Right lobe of liver (tissue), 6 donors: ENCODE measurements at places on chromosomes 7 and 10. TPM values are rescaled to one million over a fixed set of nuclear protein-coding genes. Genes with fewer than 3 reads are reported as not detected.
A peak's percentile ranks its signal among the peaks of the same experiment; 100 is the strongest.

Gene KIF20B
- 1.6 TPM for total RNA-seq

Gene FGFBP3
- 0.22 TPM for total RNA-seq

Gene DGKI
- not detected for total RNA-seq

Gene ABLIM1
- total RNA-seq, result 58.5 TPM

Gene AOAH
- total RNA-seq, result 8.6 TPM

Gene ADD3
- 11.7 TPM for total RNA-seq

Gene COG5
- 21.3 TPM for total RNA-seq

Gene BMPR1A
- total RNA-seq, result 13.8 TPM

DNA sequence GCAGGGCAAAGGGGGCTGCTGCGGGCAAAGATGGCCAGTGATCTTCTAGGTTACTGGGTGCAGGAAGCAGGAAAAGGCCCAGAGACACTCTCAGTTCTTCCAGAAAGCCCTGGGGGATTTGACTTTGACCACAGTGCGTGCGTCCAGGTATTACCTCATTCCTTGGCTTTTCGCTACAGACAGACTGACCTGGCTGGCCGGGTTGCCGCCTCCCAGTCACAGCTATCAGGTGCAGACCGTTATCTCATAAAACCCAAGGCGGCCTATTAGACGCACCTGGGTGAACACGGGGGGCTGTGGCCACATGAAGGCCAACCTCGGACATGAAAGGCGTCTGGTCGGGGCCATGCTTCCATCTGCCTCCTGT is 80.3 kb downstream of the FOXL3 start:
- peaks cover 13% of the 10 kb centered on the region for H3K4me1 ChIP-seq
- H3K27me3 ChIP-seq, result no peaks in the 10 kb centered on the region
- peak; percentile 42 for DNase-seq
- no peak overlapping the region for H3K27ac ChIP-seq

DNA sequence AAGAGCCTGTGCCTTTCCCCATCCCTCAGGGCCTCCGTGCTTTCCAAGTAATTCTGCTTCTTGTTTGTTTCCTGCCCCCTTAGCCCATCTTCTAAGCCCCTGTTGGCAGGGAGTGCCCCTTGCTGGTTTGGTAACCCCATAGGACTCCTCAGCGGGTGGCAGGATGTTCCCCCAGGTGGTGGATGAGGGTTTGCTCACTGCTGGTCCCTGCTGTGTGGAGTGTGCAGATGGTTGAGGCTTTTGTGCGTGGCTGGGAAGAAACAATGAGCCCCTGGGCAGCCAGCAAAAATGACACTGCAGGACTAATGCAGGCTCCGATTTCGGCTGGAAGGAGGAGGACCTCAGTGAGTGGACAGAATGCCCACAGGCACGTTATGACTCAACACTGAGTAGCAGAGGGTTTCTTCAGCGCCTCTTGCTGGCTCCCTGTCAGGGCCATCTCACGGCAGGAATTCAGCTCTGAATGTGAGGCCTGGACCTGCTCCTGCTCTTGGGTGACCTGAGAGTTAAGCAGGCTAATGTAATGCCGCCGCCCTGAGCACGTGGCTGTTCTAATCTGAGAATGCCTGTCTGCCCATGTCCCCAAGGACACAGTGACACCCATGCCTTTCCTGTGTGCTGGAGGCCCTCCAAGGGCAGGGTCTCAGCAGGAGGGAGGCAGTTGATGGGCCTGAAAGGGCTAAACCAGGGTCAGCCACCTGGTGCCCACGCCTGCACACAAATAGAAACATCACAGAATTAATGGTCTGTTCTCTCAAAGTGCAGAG is 16.6 kb downstream of the BAG3 start:
- no peak overlapping the region for H3K27ac ChIP-seq
- no peaks in the 10 kb centered on the region for H3K27me3 ChIP-seq
- H3K36me3 ChIP-seq, result peaks cover 23% of the 10 kb centered on the region
- no peak overlapping the region for H3K4me3 ChIP-seq
- DNase-seq, result no peak

- no peak overlapping the region for H3K27ac ChIP-seq
- no peak for DNase-seq
- H3K27me3 ChIP-seq, result no peaks in the 10 kb centered on the region
- H3K36me3 ChIP-seq, result no peaks in the 10 kb centered on the region
Measured at GRCh38 chr10:62183442-62183841, 85.2 kb downstream of the RTKN2 start.

GRCh38 chr7:150435390-150436073 is 14.9 kb upstream of the GIMAP8 start:
- no peaks in the 10 kb centered on the region for H3K36me3 ChIP-seq
- no peaks in the 10 kb centered on the region for H3K4me1 ChIP-seq
- H3K27ac ChIP-seq, result no peak overlapping the region
- H3K27me3 ChIP-seq, result no peaks in the 10 kb centered on the region

- no peaks in the 10 kb centered on the region for H3K4me1 ChIP-seq
- DNase-seq, result no peak
- H3K27ac ChIP-seq, result peak overlapping the region; percentile 31
- H3K27me3 ChIP-seq, result no peaks in the 10 kb centered on the region
- no peaks in the 10 kb centered on the region for H3K36me3 ChIP-seq
- H3K4me3 ChIP-seq, result peak overlapping the region; percentile 46
Measured at GRCh38 chr10:119541459-119542356, 811 bp downstream of the RGS10 start.

GRCh38 chr10:126570621-126571602 is 99.6 kb downstream of the C10orf90 start:
- H3K4me3 ChIP-seq, result no peak overlapping the region
- no peak for DNase-seq
- H3K36me3 ChIP-seq, result no peaks in the 10 kb centered on the region
- no peaks in the 10 kb centered on the region for H3K27me3 ChIP-seq
- no peaks in the 10 kb centered on the region for H3K4me1 ChIP-seq

DNA sequence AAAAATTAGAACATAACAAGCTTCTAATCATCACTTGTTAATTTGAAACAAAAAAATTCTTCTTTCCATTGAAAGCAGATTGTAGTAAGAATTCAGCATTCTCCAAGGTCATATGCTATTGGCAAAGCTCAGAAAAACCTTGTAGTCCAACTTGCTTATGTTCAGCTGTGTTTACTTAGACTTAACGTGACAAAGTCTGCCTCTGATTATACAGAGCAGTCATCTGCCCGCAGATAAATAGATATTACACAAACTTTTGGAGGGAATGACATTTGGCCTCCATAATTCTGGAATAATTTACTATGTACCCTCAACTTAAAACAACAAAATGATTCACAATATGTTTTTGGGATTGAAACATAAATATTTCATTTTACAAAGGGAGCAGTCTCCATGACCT is 45.8 kb downstream of the MKX start:
- H3K36me3 ChIP-seq, result no peaks in the 10 kb centered on the region
- H3K4me3 ChIP-seq, result no peak overlapping the region
- DNase-seq, result no peak
- no peak overlapping the region for H3K27ac ChIP-seq
- H3K4me1 ChIP-seq, result no peaks in the 10 kb centered on the region
- H3K27me3 ChIP-seq, result no peaks in the 10 kb centered on the region

DNA sequence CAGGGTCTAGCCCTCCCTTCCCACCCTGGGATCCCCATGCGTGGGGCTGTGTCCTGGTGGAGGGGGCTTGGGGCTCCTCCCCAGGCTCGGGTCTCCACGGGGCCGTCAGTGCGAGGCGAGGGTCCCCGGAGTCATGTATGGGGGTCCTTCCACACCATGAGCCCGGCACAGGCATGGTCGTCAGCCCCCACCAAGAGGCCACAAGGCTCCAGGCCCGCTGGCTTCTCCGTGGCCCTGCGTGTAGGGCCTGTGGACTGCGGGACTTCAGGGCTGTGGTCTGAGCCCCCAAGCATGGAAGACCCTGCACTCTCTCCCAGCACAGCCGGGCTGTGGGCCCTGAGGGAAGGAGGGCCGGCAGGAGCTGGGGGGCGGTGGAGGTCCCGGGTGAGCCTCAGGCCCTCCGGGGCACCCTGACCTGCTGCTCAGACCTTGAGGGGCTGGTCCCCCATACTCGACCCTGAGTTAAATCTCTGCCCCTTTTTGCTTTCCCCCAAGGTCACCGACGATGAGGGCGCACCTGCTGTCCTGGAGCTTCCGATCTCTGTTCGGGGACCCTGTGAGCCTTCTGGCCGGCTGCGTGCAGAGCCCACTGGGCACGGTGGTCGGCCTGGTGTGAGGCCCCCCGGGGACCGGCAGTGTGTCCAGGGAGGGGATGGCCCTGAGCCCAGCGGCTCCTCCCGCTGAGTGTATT is 19.7 kb downstream of the PWWP2B start:
- peaks cover 1% of the 10 kb centered on the region for H3K4me1 ChIP-seq
- no peaks in the 10 kb centered on the region for H3K27me3 ChIP-seq
- no peak overlapping the region for H3K27ac ChIP-seq
- no peaks in the 10 kb centered on the region for H3K36me3 ChIP-seq

GRCh38 chr7:3754493-3755341 is 453.7 kb downstream of the SDK1 start:
- no peak for DNase-seq
- H3K27ac ChIP-seq, result no peak overlapping the region
- no peak overlapping the region for H3K4me3 ChIP-seq
- H3K36me3 ChIP-seq, result no peaks in the 10 kb centered on the region

DNA sequence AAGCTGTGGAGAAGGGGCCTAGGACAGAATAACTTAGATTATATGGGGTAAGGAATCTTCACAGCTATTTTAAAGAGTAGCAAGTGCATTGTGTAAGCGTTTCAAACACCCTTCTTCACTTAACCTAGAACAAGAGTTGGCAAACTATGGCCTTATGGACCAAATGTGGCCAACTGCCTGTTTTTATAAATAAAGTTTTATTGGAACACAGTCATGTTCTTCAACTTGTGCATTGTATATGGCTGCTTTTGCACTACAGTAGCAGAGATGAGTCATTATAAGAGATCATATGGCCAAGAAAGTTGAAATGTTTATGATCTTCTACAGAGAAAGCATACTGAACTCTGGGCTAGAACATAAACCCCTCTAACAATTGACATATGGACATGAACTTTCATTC is 187.8 kb downstream of the ETV1 start:
- no peaks in the 10 kb centered on the region for H3K27me3 ChIP-seq
- no peak overlapping the region for H3K27ac ChIP-seq
- no peak for DNase-seq
- no peaks in the 10 kb centered on the region for H3K4me1 ChIP-seq
- H3K36me3 ChIP-seq, result no peaks in the 10 kb centered on the region

DNA sequence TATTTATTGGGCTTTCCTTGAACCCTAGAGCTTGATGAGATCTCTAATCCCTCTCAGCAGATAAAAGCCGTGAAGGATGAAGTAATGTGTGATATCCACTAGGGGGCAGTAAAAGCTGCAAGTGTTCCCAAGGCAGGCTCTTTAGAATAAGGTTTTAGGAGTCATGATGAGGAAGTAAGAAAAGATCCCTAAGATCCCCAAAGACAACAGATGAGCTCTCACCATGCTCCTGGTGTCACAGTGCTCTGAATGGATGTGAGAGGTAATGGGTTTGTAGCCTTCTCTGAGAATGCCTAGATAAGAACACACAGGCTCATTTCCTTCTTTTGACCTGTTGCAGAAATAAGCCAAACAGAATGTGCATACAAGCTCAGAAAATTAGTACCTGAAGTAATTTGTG is 70.4 kb upstream of the ITPRID1 start:
- H3K27ac ChIP-seq, result no peak overlapping the region
- no peak overlapping the region for H3K4me3 ChIP-seq
- DNase-seq, result no peak
- H3K4me1 ChIP-seq, result no peaks in the 10 kb centered on the region
- H3K27me3 ChIP-seq, result no peaks in the 10 kb centered on the region

DNA sequence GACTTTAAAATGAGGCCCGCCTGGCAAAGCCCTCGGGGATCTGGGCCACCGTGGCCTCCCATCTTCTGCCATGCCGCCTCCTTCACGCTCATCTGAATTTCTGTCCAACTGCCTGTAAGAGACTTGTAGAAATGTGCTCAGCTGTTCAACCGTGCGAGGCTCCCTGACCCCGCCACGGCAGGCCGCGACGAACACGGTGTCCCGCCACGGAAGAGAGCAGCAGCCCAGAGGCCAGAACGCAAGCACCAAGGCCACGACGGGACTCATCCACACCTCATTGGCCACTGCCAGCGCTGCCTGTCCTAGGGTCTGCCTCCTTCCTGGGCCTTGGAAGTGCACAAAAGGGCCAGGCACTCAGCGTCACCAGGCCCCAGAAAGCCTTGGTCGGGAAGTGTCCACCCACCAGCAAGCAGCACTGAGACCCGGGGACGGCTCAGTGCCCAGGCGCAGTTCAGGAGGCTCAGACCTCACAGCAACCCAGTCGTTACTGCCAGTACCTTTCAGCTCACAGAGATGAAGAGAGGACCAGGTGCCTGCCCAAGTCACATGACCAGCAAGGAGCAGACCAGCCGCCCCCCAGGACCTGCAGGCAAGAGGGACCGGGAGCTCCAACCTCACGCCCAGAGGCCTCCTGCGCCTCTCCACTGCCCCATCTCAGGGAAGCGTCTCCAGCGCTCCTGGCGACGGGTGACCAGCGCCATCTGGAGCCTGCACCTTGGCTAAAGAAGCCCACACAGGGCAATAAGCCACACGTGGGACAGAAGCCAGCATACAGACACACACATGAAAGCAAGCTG is 85.9 kb downstream of the MAD1L1 start:
- no peak for DNase-seq
- no peaks in the 10 kb centered on the region for H3K36me3 ChIP-seq
- no peaks in the 10 kb centered on the region for H3K27me3 ChIP-seq

GRCh38 chr7:16879181-16879580 is 2.6 kb downstream of the AGR3 start:
- no peak for DNase-seq
- H3K27me3 ChIP-seq, result no peaks in the 10 kb centered on the region
- H3K4me3 ChIP-seq, result no peak overlapping the region
- no peaks in the 10 kb centered on the region for H3K36me3 ChIP-seq
